Aorta (tissue), 5 donors: ENCODE measurements at places on chromosomes 6 and 20. TPM values are rescaled to one million over a fixed set of nuclear protein-coding genes. Genes with fewer than 3 reads are reported as not detected.
A peak's percentile ranks its signal among the peaks of the same experiment; 100 is the strongest.

Gene CD109
- total RNA-seq, result 29.8 TPM

Gene ABHD16B
- not detected for total RNA-seq

Gene ENPP1
- 20.2 TPM for total RNA-seq

Gene PI3
- total RNA-seq, result not detected

Gene HLA-DRA
- total RNA-seq, result 605 TPM

Gene NOX3
- not detected for total RNA-seq

Gene MEP1A
- total RNA-seq, result not detected

Gene RBCK1
- total RNA-seq, result 70.0 TPM

Gene CD24
- total RNA-seq, result 8.0 TPM

GRCh38 chr6:120357447-120357846 is 976.8 kb downstream of the TBC1D32 start:
- H3K27ac ChIP-seq, result no peak overlapping the region
- no peaks in the 10 kb centered on the region for H3K27me3 ChIP-seq
- H3K4me3 ChIP-seq, result no peak overlapping the region
- no peak for DNase-seq
- no peaks in the 10 kb centered on the region for H3K4me1 ChIP-seq

DNA sequence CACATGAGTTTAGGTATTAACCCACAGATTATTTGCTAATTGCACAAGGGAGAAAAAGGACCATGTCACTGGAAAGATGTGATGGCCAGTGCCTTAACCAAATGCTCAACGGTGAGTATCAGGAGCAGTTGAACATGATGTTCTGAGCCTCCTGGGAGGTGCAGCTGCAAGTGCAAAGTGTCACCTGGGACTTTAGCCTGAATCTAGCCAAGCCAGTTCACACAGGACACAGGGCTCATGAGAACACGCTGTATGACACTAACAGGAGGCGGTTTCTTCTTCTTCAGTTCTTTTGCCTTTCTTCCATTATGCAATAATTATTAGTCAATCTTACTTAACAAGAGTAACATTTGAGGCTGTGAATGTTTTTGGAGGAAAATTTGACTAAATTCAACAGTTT is 225.3 kb downstream of the THBS2 start:
- no peak overlapping the region for H3K4me3 ChIP-seq
- H3K36me3 ChIP-seq, result no peaks in the 10 kb centered on the region
- no peak for DNase-seq
- H3K4me1 ChIP-seq, result no peaks in the 10 kb centered on the region

DNA sequence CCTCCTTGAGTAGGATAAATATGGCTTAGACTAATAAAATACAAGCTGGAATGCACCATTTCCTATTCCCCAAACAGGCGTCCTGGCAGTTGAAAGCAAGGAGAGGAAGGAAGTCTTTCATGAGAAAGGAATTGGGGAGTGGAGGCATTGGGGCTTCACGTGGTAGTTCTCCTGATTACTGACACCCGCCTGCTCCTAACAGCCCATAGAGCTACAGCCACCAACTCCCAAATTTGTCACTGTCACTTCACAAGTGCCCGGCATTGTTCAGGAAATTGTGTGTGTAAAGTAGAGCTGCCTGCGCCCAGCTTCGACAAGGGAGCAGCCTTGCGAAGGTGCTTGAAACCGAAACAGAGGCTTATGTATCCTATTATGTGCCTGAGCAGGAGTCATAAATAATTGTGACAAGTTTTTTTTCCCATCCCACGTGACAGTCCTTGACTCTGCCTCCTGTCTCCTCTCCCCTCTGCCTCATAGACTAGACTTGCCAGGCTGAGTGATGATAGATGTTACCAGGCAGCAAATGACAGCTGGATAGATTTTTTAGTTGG is 301.7 kb upstream of the ZFP64 start:
- H3K4me1 ChIP-seq, result no peaks in the 10 kb centered on the region
- H3K27me3 ChIP-seq, result no peaks in the 10 kb centered on the region
- DNase-seq, result no peak
- no peak overlapping the region for H3K4me3 ChIP-seq
- H3K36me3 ChIP-seq, result no peaks in the 10 kb centered on the region
- no peak overlapping the region for H3K27ac ChIP-seq

DNA sequence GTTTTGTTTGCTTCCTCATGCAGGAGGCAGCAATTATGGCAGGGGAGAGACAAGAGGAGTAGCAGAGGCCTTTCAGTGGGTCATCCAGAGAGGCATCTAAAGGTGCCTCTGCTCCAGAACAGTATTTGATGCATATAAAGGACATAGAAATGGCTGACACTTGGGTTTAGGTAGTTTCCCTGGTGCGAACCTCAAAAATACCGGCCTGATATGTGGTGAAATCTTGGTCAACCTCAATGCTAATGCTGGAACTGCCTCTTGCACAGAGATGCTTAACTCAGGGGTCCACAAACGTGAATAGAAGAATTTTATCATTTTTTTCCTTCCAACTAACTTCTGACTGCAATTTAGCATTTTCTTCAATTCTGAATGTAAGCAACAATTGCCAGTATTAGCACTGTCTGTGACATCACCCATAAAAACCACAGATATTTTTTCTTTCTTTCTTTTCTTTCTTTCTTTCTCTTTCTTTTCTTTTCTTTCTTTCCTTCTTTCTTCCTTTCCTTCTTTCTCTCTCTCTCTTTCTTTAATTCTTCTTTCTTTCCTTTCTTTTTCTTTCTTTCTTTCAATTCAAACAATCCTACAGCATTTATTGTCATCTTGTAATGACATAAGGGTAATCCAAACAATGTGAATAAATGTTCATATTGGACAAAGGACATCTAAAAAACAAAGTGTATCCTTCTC is 180.0 kb upstream of the UST start:
- no peak overlapping the region for H3K27ac ChIP-seq
- no peak for DNase-seq
- H3K4me1 ChIP-seq, result no peaks in the 10 kb centered on the region
- H3K36me3 ChIP-seq, result no peaks in the 10 kb centered on the region

DNA sequence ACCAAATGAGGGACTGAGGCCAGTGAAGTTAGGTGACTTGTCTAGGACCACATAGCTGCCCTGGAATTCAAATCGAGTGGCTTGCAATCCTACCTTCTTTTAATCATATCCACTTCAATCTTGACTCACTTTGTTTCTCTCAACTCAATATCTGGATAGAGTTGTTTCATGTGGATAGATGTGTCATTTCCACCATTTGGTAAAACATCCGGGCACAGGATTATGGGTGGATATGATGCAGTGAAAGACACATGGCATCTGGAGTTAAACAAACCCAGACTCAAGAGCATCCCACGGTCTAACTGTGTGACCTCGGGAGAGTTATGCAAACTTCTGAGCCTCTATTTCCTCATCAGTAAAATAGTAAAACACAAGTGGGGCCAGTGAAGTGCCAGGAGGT is 103.6 kb upstream of the CNKSR3 start:
- H3K4me3 ChIP-seq, result no peak overlapping the region
- no peak for DNase-seq
- H3K27me3 ChIP-seq, result no peaks in the 10 kb centered on the region
- H3K4me1 ChIP-seq, result no peaks in the 10 kb centered on the region
- H3K36me3 ChIP-seq, result no peaks in the 10 kb centered on the region

DNA sequence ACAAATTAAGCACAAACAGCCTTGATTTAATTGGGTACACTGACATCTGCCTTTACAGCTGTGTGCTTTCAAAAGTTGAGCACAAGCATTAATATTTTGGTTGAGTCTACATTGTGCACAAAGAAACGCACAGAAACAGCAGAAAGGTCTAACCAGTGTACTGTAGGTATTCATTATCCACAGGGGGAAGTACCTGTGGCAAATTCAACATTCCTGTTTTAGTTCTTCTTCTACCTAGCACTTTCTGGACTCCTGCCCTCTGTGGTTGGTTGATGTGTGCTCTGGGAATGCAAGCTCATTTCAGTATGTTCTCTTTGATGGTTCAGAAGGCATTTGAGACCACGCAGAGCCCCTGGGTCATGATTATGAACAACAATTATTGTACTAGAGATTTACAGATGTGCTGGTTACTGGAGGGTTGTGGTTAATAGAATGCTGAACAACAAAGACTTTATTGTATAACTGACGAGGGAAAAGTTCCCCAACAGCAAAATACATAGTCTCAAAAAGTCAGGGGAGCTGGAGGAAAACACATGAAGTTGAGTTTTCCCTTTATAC is 26.6 kb upstream of the DAAM2 start:
- H3K4me3 ChIP-seq, result no peak overlapping the region
- no peaks in the 10 kb centered on the region for H3K27me3 ChIP-seq
- no peak overlapping the region for H3K27ac ChIP-seq

DNA sequence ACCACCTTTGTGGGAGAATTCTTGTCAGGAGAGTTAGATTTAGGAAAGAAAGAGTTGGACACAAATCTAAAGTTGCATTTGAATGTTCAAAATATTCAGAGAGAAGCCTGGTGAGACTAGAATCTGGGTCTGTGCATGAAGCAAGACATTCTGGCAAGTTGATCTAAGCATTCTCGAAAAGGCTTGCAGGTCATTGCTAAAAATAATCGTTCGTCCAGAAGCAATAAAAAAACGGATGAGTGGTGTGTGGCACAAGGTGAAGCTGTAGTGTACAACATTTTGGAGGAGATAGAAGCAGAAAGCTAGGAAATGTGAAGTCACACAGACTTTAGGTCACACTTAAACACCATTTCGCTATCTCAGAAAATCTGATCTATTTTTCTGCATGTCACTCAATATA is 114.9 kb upstream of the IFNGR1 start:
- no peaks in the 10 kb centered on the region for H3K36me3 ChIP-seq
- no peaks in the 10 kb centered on the region for H3K4me1 ChIP-seq
- no peak for DNase-seq
- no peak overlapping the region for H3K27ac ChIP-seq
- H3K4me3 ChIP-seq, result no peak overlapping the region

- H3K4me3 ChIP-seq, result no peak overlapping the region
- no peaks in the 10 kb centered on the region for H3K36me3 ChIP-seq
- DNase-seq, result no peak
- no peaks in the 10 kb centered on the region for H3K4me1 ChIP-seq
- H3K27me3 ChIP-seq, result no peaks in the 10 kb centered on the region
- no peak overlapping the region for H3K27ac ChIP-seq
Observed at GRCh38 chr6:34486106-34486740, 20.3 kb downstream of the PACSIN1 start.

DNA sequence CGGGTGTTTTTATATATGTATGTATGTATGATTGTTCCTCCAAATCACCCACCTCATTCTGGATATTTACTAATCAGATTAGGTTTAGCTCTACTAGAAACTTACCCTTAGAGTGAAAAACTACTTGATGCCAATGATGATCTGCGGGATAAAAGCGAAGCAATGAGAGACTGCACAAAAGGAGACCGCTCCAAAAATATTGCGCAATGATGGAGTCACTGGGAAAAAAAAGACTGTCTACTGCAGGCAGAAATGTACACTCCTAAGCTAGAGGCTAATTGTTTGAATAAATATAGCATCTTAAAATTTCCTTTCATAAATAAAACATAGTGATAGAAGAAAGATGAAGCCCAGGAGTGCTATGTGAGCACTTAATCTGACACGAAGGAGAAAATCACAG is 7.3 kb downstream of the RAB32 start:
- no peak overlapping the region for H3K4me3 ChIP-seq
- no peak for DNase-seq
- peaks cover 2% of the 10 kb centered on the region for H3K36me3 ChIP-seq
- no peak overlapping the region for H3K27ac ChIP-seq

DNA sequence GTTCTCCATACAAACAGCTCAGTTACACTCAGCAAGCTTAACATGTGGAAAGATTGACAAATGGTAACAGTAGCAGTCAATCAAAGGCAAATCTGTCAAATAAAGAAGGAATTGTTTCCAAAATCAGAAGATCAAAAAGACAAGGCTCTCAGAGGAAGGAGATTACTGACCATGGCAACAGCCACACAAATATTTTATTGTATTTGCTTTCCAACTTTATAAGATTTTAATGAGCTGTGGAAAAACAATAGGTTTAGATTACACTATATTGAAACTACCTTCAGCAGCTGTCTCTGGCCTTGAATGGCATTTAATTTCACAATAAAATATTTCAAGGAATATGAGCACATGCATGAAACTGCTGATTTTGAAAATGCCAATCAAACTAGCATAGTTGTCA is 1143.9 kb upstream of the GJE1 start:
- no peak overlapping the region for H3K27ac ChIP-seq
- H3K4me3 ChIP-seq, result no peak overlapping the region
- peaks cover 6% of the 10 kb centered on the region for H3K4me1 ChIP-seq

- H3K27me3 ChIP-seq, result no peaks in the 10 kb centered on the region
- no peak for DNase-seq
- no peak overlapping the region for H3K27ac ChIP-seq
- no peak overlapping the region for H3K4me3 ChIP-seq
Observed at GRCh38 chr6:43367245-43367984, 2.0 kb downstream of the ZNF318 start.

GRCh38 chr6:34028691-34029360 is 117.1 kb downstream of the GRM4 start:
- H3K27me3 ChIP-seq, result no peaks in the 10 kb centered on the region
- DNase-seq, result no peak
- no peak overlapping the region for H3K27ac ChIP-seq
- no peaks in the 10 kb centered on the region for H3K4me1 ChIP-seq
- no peaks in the 10 kb centered on the region for H3K36me3 ChIP-seq

GRCh38 chr6:150668900-150669302 is 69.2 kb downstream of the PLEKHG1 start:
- H3K4me1 ChIP-seq, result peaks cover 7% of the 10 kb centered on the region
- no peaks in the 10 kb centered on the region for H3K36me3 ChIP-seq
- H3K27ac ChIP-seq, result peak overlapping the region; percentile 98
- H3K27me3 ChIP-seq, result no peaks in the 10 kb centered on the region
- no peak overlapping the region for H3K4me3 ChIP-seq
- no peak for DNase-seq

DNA sequence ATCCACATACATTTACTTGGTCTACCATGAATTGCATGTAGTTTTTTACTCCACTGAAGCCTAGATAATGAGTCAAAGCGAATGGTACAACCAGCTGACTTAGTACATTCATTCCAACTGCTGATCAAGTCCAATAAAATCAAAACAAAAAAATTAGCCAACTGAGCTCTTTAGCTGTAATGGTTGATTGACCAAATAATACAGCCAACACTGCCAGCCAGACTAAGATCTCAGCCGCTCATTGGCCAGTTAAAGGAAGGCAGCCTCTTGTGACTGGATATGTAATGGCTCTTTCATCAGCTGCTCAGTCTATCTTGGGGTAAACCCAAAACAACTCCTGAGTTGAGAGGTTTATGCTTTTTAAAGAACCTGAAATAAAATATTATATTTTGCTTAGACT is 204.3 kb upstream of the RSPO3 start:
- no peak overlapping the region for H3K27ac ChIP-seq
- DNase-seq, result no peak
- no peak overlapping the region for H3K4me3 ChIP-seq
- no peaks in the 10 kb centered on the region for H3K36me3 ChIP-seq
- H3K27me3 ChIP-seq, result no peaks in the 10 kb centered on the region

GRCh38 chr6:137968901-137969300 is 101.8 kb downstream of the TNFAIP3 start:
- H3K4me1 ChIP-seq, result no peaks in the 10 kb centered on the region
- H3K36me3 ChIP-seq, result no peaks in the 10 kb centered on the region
- DNase-seq, result no peak
- H3K27ac ChIP-seq, result no peak overlapping the region
- no peaks in the 10 kb centered on the region for H3K27me3 ChIP-seq

- DNase-seq, result no peak
- no peaks in the 10 kb centered on the region for H3K4me1 ChIP-seq
- no peaks in the 10 kb centered on the region for H3K27me3 ChIP-seq
Observed at GRCh38 chr20:21340991-21341697, 38.0 kb downstream of the XRN2 start.

- no peak overlapping the region for H3K27ac ChIP-seq
- no peaks in the 10 kb centered on the region for H3K36me3 ChIP-seq
- no peaks in the 10 kb centered on the region for H3K4me1 ChIP-seq
- DNase-seq, result no peak
- no peak overlapping the region for H3K4me3 ChIP-seq
Observed at GRCh38 chr6:95365454-95365853, 211.9 kb upstream of the MANEA start.
